ENCODE measurements at places on chromosomes 4 and X. TPM values are rescaled to one million over a fixed set of nuclear protein-coding genes. Genes with fewer than 3 reads are reported as not detected.

GRCh38 chr4:177718514-177718913 is 276.3 kb upstream of the AGA start:
- DNase-seq = no peak

DNA sequence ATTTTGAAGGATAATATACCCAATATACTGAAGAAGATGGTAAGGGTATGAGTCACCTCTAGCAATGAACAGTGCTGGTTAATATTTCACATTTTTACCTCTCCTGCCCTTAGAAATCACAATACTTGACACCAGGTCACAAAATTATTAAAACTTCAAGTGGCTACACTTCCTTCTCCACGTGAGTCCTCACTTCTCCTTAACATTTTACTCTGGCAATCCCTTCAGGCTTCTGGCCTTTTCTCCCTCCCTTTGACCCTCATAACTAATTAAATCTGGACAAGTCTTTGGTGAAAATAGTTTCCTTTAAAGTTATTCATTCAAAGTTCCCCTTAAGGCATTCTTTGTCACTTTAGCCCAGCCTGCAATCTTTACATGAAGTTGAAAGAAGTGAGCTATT is 190.4 kb downstream of the UNC5C start:
- DNase-seq = no peak

- DNase-seq = no peak
These were observed 61.3 kb upstream of the NFKB1 start for GRCh38 chr4:102439812-102440211.

DNA sequence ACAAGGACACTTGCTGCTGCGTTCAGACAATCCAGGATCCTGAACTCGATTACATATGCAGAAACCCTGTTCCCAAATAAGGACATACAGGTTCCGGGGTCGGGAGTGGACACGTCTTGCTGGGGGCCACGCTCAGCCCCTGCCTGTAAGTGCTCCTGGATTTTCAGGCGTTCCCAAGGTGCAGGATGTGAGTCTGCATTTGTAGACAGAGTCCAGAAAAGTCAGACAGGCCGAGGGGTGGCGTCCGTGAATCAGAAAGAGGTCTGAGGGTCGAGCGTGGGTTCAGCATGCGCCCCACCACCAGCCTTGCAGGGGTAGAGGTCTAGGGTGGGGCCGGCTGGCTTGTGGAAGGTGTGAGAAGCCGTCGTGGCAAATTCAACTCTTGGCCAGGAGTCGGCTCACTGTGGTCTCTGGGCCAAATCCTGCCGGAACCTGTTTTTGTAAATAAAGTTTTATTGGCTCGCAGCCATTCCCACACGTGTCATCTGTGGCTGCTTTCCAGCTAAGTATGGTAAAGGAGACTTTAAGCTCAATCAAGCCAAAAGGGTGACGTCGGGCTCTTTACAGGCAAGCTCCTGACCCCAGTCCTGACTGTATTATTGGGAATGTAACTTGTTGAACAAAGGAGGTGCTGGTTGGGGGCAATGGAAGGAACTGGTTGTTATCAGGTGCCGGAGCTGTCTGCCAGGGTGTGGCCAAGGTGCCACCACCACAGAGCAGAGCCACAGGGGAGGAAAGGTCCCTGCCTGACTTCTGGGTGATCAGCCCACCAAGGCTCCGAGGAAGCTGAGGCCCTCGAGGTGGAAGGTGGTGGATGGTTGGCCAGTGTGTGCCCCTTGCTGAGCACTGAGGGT is 7.4 kb downstream of the DOK7 start:
- no peak for DNase-seq

GRCh38 chrX:17553469-17553868 is 178.5 kb downstream of the NHS start:
- DNase-seq = no peak

GRCh38 chr4:170691168-170691567 is 601.4 kb upstream of the AADAT start:
- DNase-seq = no peak

DNA sequence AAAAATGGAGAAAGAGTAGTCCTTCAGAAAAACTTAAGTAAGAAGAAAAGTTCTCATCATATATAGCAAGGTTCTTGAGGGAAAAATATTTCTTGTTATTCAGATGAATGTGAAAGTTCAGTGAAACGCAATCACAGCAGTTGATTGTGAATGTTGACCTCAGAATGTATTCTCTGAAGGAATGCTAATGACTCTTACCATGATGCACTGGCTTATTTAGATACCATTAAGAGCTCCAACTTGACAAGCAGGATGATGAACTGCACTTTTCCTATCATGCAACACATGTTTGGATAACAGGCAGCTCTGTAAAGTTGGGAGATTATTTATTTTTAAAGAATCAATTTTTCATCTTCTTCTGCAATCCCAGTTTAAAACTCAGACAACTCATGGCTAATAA is 115.5 kb upstream of the MYOZ2 start:
- DNase-seq = no peak

- DNase-seq = no peak
These were observed 281.0 kb downstream of the BMPR1B start for GRCh38 chr4:95038791-95039190.

DNA sequence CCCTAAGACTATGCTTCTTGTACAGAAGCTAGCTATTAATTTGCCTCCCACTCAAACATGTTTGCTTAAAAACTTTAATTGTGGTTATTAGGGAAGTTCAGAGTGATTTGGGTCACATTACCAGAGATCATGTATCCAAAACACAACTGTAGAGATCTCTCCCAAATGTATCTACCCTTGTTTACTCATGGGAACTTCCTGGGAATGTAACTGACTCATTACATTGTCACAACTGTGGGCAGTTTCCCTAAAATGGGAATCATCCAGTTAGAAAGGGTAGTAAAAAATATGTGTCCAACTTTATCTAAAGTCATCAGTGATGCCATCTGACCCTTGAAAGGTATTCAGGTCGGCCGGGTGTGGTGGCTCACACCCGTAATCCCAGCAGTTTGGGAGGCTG is 40.3 kb upstream of the GLRA3 start:
- no peak for DNase-seq

AFM gene
- not detected for total RNA-seq

POLR2B gene
- total RNA-seq = 136 TPM

AADAT gene
- not detected for total RNA-seq
